ENCODE measurements at places on chromosomes 11 and 22.

DNA sequence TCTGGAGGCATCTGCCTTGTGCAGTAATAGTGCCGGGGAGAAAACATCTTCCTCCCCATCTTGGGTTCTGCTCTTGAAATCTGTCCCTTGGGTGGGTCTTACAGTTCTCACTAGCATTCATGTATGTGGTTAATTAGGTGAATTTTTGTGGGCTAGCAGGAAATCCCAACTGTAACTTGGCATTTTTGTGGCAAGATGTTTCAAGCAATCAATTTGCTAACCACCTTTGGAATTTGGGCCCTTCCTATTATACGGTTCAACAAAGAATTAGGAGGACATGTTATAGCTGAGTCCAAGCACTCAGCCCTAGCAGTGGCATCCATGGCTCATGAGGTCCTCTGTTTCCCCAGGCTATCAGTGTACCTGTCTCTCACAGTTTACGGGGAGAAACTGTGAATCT is 89.1 kb upstream of the MTNR1B start:
- no peak for DNase-seq

DNA sequence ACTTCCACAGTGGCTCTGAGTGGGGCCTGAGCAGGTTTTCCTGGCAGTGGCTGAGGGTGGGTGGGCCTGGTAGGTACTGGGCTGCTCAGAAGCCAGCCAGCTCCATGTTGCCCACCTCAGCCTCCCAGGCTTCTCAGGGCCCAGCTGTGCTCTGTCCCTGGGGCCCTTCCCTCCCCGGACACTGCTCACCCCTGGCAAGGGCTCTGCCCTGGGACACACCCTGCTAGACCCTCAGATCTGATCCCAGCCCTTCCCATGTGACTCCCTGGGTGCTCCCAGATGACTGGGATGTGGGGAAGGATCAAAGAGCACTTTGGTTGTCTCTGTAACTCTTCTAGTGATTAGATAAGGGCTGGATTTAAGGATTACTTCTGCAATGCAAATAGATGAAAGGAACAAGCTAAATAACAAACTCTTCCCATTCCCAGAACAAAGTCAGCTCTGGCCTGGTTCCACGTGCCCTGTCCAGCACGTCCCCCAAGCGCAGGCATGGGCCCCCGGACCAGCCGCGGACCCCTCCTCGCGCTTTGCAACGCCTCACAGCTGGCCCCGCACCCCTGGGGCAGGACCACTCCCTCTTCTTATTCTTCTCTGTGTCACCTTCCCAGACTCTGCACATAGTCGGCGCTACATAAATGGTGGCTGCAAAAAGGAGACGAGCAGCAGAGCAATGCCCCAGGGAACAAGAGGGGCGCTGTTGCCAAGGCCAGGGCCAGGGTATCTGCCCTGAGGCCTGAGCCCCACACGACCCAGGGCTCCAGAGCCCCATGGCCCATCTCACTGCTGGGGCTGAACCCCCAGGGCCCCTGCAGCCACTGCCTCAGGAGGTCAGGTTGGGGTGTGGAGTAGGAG is 5.7 kb upstream of the KRTAP5-6 start:
- DNase-seq, result no peak

DNA sequence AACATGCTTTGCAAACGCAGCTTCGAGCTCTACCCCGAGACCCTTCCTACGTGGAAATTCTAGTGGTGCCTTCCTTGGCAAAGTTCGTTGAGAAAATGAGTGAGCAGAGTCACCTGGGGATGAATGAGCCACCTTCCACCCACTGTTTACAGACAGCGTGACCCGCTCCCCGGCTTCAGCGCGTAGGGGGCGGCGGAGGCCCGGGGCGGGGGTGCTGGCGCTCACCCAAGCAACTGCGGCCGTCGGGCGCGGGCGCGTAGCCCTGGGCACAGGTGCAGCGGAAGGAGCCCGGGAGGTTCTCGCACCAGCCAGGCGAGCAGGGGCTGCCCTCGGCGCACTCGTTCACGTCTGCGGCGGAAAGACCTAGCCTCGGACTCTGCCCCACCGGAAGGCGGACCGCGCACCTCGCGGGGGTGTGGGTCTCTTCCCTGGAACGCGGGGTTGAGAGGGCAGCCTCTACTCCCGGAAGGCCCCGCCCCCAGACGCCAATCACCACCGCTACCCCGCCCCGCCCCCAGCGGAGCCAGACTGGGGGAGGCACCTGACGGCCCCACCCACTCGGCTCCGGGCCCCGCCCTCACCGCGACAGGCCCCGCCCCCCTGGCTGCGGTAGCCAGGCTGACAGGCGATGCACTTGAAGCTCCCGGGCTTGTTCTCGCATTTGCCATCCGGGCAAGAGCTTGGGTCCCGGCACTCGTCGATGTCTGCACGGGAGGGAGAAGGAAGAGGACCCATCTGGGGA is 11.8 kb downstream of the LTBP3 start:
- DNase-seq, result peak; percentile 89

DNA sequence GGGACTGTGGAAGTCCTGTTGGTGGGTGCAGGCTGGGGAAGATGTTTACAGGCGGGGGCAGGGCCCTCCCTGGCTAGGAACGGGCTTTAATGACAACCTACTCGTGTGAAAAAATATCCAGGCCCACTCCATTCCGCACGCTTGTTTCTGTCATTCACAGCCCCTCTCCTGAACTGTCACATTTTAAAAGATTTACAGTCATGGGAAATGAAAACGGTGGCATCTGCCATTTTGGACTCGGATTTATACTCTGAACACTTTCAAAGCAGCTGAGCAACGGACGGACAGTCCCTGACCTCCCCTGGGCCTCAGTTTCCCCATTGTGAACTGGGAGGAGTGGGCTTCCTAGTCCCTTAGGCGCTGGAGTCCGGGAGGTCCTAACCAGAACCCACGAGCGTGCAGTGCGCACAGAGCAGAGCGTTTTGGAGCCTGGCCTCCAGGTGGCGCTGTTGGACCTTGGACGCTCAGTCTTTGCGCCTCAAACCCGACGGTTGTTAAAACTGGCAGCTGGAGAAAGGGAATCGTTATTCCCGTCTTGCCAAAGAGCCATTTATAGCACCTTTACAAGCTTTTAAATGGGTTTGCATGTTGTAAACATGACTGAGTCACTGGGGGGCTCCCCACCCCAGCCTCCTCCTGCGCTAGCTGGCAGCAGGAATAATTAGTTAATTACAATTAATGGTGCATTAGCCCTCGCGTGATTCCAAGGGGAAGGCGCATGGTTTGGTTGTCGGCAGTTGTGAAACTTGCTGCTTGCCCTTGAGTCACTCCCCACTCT is 75.3 kb downstream of the FBLN1 start:
- peak; percentile 93 for DNase-seq

GRCh38 chr22:20764471-20764720 is 9.5 kb upstream of the SERPIND1 start:
- no peak for DNase-seq
